ENCODE measurements at places on chromosomes 11 and 22. TPM values are rescaled to one million over a fixed set of nuclear protein-coding genes. Genes with fewer than 3 reads are reported as not detected.

Gene CCDC116
- 0.22 TPM for total RNA-seq

Gene DDTL
- 5.6 TPM for total RNA-seq

DNA sequence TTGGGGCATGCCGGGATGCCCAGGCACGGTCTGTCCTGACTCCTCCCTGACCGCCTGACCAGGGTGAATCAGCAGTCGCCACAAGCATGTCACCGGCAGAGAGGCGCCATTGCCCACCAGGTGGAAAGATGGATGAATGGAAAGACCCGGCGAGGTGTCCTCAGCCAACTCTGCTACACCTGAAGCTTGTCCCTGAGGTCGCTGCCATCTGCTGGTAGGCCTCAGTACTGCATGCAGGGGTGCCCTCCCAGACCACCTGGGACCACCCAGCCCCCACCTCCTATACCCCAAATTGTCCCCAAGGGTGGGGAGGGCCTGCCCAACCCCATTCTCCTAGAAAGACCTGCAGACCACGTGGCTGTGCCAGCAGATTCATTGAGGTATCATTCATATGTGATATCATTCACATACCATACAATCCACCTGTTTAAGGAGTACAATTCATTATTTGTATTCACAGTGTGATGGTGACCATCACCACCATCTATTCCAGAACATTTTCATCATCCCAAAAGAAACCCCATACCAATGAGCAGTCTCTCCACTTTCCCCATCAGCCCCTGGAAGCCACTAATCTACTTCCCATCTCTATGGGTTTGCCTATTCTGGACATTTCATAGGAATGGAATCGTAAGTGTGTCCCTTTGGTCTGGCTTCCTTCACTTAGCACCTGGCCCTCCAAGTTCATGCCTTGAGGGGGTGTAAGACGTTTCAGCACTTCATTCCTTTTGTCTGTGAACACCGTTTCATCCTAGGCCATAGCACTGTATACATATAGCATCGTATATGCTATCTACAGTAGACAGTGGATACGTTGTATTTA lies 17.5 kb downstream of the FGF3 start:
- H3K4me1 ChIP-seq: no peaks in the 10 kb centered on the region
- peak; percentile 78 for DNase-seq
- H3K4me3 ChIP-seq: no peak overlapping the region
- H3K27me3 ChIP-seq: no peaks in the 10 kb centered on the region
- no peak overlapping the region for H3K27ac ChIP-seq

- H3K4me1 ChIP-seq: no peaks in the 10 kb centered on the region
- no peak overlapping the region for H3K27ac ChIP-seq
- no peak for DNase-seq
- H3K27me3 ChIP-seq: no peaks in the 10 kb centered on the region
- H3K4me3 ChIP-seq: no peak overlapping the region
Observed at GRCh38 chr11:92447586-92447985, 223.0 kb downstream of the FAT3 start.

GRCh38 chr22:43851979-43852307 lies 10.4 kb downstream of the SULT4A1 start:
- H3K27me3 ChIP-seq: no peaks in the 10 kb centered on the region
- no peak overlapping the region for H3K27ac ChIP-seq
- H3K4me3 ChIP-seq: no peak overlapping the region
- peak; percentile 3 for DNase-seq

- no peaks in the 10 kb centered on the region for H3K36me3 ChIP-seq
- H3K27ac ChIP-seq: no peak overlapping the region
- peak; percentile 73 for DNase-seq
- no peaks in the 10 kb centered on the region for H3K27me3 ChIP-seq
- H3K4me3 ChIP-seq: no peak overlapping the region
Observed at GRCh38 chr11:46315033-46315738, 32.1 kb upstream of the DGKZ start.

DNA sequence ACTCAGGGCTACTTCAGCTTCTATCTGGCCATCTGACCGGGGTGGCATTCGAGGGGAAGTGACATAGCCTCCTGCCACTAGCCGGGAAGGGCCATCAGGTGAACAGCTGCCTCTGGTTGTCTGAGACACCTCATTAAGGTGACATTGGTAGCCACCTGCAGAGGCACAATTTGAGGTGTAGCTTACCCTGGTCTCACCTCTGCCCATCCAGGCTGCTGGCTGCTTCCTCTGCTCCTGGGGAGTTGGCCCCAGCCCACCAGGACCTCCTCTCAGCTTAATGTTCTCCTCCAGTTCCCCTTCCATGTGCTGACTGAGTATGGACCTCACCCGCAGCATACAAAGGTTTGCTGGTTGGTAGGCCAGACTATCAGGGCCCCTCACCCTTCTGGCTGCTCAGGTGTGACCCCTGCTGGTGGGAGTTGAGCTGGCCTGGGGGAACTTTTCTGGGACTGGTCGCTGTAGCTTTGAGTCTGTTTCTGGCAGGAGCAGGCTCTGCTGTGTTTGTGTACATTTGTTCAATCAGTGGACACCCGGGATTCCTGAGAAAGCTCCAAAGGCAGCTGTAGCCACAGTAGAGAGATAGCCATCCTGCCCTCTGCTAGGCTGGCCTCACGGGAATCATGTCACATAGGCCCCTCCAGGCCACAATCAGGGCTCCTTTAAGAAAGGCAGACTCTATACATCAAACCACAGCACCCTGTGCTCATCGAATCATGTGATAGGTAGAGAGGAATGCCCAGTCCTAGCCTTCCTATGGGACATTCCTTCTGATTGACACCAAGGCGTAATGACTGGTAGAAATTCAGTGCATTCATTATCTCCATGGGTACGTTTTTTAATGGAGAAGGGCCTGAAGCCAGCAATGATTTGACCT lies 295.1 kb upstream of the PLET1 start:
- H3K4me3 ChIP-seq: no peak overlapping the region
- H3K27me3 ChIP-seq: no peaks in the 10 kb centered on the region
- H3K27ac ChIP-seq: no peak overlapping the region
- peak; percentile 69 for DNase-seq

Data from kidney (tissue), 22 donors.